CD4-positive, alpha-beta T cell treated with Interleukin-21 for 1 hour (primary cell): ENCODE measurements at places on chromosomes 1 and 21.

GRCh38 chr1:234745276-234745675, 135.3 kb upstream of the IRF2BP2 start:
- no peak for DNase-seq

- DNase-seq, result peak; percentile 47
Observed at GRCh38 chr1:110645821-110646735, 28.7 kb downstream of the KCNA3 start.

DNA sequence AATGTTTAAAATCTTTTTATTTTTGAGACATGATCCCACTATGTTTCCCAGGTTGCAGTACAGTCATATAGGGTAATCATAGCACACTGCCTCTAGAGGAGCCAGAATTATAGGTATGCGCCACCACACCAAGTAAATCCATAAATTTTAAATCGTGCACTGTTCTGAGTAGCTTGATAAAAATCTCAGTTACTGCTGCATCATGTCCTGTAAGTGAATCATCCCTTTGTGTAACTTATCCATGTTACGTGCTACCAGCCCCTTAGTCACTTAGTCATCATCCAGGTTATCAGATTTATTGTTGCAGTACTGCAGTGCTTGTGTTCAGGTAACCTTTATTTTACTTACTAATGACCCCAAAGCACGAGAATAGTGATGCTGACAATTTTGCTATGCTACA, 1770.9 kb downstream of the BRINP3 start:
- no peak for DNase-seq

- peak; percentile 17 for DNase-seq
Observed at GRCh38 chr1:4172644-4173599, 272.9 kb upstream of the C1orf174 start.

DNA sequence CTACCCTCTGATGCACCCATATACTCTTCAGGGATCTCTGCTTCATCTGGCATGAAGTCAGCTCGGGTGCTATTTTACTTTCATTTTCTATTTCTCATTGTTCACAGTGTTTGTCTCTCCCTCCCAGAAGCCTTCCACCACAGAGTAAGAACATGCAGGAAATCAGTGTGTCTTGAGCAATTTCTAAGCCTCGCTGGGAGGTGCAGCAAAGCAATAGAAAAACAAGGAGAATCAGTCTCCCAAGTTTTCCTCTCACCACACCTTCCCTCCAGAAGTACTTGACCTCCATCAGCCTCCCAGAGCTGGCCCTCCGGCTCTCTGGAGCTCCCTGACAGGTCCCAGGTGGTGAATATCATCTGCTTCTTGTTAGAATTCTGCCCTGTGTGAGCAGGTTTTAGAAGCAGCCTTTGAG, 594.7 kb upstream of the CAMK1G start:
- DNase-seq, result peak; percentile 43

GRCh38 chr1:54339126-54339525, 67.1 kb downstream of the SSBP3 start:
- DNase-seq, result no peak

- no peak for DNase-seq
Observed at GRCh38 chr1:8239306-8240023, 78.4 kb upstream of the SLC45A1 start.

GRCh38 chr1:48841461-48841860, 64.8 kb upstream of the BEND5 start:
- DNase-seq, result no peak

DNA sequence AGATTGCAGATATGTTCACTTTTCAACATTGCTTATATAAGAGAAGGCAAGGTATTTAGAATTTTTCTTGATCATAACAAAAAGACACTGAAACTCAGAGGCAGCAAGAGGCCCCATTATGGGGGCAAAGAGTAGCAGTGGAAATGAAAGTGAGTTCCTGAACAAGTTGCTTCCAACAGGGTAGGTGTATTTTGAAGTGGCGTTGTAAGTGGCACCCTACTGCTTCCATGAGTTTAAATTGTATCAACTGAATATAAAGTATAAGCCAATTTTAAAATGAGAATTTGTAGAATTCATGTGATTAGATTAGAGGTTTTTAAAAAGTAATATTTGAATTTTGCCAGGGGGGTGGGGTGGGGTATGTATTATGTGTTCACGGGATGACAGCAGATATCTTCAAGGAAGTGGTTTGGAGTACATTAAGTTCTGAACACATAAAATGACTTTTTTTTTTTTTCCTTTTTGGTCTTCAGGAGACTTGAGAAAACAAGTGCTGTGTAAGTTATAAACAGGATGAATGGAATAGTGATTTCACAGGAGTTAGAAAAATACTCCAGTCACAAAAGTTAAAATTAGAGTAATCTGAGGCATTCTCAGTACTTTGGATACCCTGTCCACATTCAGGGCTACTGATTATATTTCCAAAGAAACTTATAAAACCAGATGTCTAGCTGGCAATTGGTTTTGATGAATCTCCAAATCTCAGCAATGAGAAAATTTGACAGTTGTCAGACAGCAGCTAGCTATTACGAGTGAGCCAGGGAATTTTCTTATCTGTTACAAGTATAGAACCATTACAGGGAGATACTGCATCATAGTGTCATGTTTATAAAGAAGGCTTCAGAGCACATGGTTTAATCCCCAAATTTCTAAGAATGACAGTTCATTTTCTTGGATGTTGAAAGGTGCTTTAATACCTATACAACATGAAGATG, 182.0 kb downstream of the ST6GALNAC3 start:
- DNase-seq, result peak; percentile 9

DNA sequence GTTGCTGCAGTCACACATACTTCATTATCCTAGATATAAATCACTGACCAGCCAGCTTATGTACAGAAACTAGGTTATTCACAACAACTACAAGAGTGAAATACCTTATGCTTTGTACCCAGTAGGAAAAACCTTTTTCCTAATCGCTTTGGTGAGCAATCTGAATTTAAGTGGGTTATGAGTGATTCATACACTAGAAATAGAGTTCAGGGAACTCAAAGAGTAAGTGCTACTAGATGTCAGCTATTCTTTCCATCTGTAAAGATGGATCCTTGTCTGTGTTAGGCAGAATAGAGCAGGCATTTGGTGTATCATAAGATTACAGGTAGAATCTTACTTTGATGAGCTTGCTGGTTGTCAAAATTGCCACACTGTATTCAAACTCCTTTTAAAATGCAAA, 101.9 kb downstream of the ZNF644 start:
- DNase-seq, result no peak

DNA sequence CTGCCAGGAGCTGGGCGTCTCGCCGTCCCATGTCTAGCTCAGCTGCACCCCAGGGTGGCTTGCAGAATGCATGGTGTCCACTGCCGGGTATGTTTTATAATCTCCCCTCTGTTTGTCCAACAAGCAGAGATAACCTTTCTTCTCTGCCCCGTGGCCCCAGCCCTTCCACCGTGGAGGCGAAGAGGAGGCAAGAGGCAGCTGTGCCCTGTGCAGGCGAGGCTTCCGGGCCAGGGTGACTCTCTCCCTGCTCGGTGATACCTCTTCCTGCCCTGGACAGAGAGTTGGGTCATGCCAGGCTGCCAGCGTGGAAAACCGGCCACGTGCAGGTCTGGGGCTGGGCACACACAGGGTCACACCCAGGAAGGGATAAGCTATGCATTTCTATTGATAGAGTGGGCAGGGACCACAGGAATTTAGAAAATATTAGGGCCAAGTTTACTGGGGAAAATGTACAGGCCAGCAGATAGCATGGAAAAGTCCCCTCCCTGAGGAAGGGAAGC, at the start of gene TFF2:
TSS of gene TFF2 (minus strand) at position 68 of the 500 bp plus-strand sequence. CDS start at position 31, 37 bp downstream.
- DNase-seq, result no peak

GRCh38 chr21:31098576-31099005, 60.3 kb upstream of the KRTAP19-8 start:
- peak; percentile 73 for DNase-seq

- DNase-seq, result peak; percentile 67
Observed at GRCh38 chr1:27045973-27046558, 33.4 kb upstream of the TENT5B start.

- no peak for DNase-seq
Observed at GRCh38 chr1:237235091-237235490, 193.1 kb downstream of the RYR2 start.

GRCh38 chr1:175725684-175726083, 17.7 kb downstream of the TNR start:
- no peak for DNase-seq

- DNase-seq, result no peak
Observed at GRCh38 chr21:30713766-30714165, 4.8 kb downstream of the KRTAP21-3 start.

- no peak for DNase-seq
Observed at GRCh38 chr1:13931226-13931625, 231.2 kb downstream of the PRDM2 start.

- no peak for DNase-seq
Observed at GRCh38 chr1:43875331-43875730, 58.3 kb upstream of the ARTN start.

DNA sequence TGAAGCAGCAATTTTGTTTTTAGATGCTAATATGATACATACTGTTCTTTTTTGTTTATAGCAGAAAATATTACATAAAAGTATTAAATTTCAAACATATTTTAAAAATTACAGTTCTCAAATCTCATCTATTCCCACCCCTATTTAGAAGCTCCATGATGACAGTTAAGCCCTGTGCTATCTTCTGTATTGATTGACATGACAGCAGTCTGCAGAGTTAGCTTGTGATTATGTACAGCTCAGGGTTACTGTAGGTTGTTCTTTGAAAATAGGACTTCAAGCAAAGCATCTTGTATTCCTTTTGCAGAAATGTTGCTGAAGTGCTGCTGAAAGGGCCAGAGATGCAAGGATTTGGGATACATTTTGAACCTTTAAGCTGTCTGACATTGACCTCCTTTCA, 8.2 kb downstream of the GPSM2 start:
- DNase-seq, result no peak
